RCC 7860 (cell line): ENCODE measurements at places on chromosomes 2 and 18.

DNA sequence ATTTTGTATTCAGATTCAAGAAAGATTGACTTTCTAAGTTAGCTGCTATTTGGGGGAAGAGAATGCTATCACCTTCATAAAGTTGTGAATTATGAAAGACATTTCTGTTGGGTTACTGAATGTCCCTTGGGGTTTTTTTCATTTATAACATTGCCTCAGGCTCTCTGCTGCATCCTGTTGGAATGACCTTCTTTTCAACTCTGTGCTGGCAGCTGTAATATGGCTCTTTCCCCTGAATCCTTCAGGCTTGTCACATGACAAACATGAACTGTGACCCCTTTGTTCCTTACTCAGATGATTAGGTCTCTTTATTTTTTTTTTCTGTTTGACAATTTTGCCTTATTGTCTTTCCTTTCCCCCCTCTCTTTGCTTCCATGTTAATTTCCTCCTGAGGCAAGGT is 159.8 kb downstream of the TAF4B start:
- DNase-seq, result no peak

GRCh38 chr2:8633735-8634313 is 48.0 kb upstream of the ID2 start:
- DNase-seq, result peak; percentile 100

GRCh38 chr2:229152674-229153073 is 118.4 kb downstream of the PID1 start:
- no peak for DNase-seq

DNA sequence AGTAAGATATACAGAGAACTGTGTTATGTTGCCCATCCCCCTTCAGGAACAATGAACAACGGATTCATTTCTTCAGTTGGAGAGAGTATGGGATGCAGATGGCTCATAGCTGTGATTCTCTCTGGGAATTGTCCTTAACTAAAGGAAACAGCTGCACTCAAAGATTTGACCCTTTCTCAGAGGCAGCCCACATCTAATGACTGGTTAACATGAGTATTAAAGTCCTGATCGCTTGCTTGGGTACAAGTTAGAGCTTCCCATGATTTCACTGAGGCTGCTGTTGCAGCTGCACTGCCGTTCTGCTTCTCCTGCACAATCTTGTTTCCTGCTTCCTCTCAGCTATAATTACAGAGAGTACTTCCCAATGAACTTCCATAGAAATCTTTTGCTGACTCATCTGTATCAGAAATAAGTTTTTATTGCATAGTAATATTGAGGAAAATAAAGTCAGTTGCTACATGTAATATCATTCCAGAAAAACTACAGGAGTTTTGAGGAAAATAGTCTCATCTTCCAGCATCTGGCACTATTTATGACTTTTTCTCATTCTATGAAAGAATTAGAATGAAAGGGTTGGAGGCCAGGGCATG is 12.8 kb upstream of the SCN9A start:
- DNase-seq, result no peak

DNA sequence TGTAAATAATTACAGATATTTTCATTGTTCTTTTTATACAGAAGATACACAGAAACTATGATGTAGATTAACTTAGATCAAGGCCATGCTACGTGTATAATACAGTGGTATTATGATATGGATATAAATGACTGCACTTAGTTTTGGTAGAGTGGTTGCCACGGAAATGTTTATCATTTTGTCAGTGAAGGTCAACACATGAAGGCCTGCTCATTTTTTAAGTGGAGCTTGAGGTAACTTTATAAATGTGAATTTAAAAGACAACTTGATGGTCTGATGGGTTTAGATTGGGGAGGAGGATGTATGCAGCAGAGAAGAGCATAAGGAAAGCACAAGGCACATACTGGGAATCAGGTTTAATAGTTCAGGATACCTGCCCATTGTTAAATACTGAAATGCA is 14.4 kb upstream of the BBS5 start:
- no peak for DNase-seq

GRCh38 chr18:45384137-45384961 is 230.9 kb upstream of the SLC14A2 start:
- peak; percentile 22 for DNase-seq

- DNase-seq, result no peak
These were observed 4.7 kb downstream of the CHRNA1 start for GRCh38 chr2:174759381-174760065.

GRCh38 chr2:189168856-189169499 is 10.6 kb downstream of the COL5A2 start:
- DNase-seq, result no peak

GRCh38 chr2:239370876-239371725 is 29.7 kb downstream of the HDAC4 start:
- DNase-seq, result no peak

DNA sequence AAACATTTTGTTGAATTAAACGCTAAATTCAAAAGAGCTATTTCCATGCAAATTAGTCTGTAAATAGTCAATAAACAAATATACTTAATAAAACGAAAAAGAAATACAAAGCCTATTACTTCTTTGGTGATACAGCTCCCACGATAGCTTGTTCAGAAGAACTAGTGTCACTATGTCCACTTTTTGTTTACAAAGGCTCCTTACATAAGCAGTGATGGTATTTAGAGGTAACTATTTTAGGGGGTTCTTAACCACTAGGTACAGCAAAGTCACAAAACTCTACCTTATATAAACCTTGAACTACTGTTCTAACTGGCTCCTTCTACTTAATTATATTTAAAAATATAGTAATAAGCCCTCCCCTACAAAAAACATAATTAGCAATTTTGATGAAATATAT is 21.9 kb downstream of the ALS2 start:
- DNase-seq, result no peak
